ENCODE measurements at places on chromosomes 1 and 21.

DNA sequence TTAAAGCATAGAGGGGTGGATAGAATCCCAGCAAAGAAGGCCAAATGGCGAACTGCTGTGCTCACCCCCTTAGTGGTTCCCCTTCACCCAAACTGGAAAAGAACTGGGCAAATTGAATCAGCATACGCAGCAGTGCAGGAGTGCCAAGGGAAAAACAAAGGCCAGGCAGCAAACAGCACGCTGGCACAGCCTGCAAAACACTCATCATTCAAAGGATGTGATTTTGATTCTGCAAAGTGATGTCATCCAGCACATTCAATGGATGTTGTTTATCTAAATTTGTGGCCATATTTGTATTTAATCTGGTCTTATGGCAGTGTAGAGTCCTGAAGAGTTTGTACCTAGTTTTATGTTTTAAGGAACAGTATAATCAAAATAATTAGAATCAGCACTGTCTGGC, 71.8 kb upstream of the ECE1 start:
- DNase-seq = no peak

DNA sequence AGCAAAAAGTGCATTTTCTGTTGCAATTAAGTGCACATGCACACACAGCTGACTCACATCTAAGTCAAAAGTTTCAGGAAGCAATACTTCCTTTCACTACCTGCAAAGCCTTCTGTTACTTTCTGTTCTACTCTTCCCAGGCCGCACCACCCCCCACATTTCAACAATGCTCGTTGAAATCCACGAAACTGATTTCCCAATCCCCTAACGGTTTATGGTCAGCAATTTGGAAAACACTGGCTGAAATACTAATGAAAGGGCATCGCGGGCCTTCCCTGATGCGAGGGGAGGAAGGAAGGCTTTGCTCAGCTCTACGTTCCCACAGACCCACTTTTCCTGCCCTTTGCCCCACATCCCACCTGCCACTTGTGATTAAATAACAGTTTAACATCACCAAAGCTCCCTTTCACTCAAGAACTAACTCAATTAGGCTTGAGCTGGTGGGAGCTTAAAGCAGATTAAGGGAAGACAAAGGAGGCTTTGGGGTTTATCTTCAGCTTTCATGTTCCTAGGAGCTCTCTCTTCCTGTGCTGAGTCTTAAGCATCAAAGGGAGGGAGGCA, 243.2 kb upstream of the RAB4A start:
- peak; percentile 89 for DNase-seq

- no peak for DNase-seq
These were observed 20.6 kb downstream of the PGLYRP3 start for GRCh38 chr1:153292185-153292584.

GRCh38 chr1:111032295-111032897, 68.7 kb upstream of the LRIF1 start:
- peak; percentile 65 for DNase-seq

DNA sequence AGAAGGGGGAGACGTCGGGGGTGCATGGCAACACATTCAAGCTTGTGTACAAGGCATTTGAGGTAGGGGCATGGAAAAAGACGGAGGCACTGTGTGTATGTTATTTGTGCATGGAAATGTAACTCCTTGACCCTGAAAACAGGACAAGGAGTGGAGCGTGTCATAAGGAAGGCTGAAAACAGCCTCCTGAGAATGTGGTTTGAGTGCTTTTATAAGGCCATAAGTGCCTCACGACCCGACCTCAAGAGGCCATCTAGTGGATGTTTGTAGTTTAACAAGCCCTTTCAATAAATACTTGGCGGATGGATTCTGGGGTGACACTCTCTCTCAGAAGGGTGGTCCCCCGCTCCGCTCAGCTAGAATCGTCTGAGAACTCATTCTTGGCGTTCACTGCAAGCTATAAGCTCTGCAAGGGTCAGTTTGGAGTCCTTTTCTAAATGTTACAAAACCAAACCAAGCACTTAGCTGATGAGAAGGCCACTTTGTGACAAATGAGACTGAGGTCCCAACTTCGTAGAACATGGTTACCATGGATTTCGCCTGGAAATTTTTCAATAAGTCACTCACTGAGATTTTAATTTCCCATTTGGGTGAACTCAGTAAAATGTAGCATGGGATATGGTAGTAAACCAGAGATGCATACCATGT, 38.8 kb upstream of the CLCA4 start:
- DNase-seq = peak; percentile 15

DNA sequence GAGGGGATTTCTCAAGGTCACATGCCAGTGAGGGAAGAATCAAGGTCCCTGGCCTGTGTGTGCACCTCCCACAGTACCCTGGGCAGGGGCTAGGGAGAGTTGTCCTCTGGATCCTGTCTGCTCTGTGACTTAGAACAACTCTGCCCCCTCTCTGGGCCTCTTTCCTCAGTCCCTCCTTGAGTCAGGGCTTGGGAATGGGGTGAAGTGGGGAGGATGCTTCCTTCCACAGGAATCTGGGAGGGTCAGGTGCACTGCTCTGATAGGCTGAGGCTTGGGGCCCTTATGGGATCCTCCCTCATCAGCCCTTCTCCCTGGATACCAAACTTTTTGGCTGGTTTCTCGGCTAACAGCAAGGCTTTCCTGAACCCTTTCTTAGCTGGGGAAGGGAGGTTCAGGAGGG, 2.5 kb downstream of the TRNP1 start:
- DNase-seq = no peak

DNA sequence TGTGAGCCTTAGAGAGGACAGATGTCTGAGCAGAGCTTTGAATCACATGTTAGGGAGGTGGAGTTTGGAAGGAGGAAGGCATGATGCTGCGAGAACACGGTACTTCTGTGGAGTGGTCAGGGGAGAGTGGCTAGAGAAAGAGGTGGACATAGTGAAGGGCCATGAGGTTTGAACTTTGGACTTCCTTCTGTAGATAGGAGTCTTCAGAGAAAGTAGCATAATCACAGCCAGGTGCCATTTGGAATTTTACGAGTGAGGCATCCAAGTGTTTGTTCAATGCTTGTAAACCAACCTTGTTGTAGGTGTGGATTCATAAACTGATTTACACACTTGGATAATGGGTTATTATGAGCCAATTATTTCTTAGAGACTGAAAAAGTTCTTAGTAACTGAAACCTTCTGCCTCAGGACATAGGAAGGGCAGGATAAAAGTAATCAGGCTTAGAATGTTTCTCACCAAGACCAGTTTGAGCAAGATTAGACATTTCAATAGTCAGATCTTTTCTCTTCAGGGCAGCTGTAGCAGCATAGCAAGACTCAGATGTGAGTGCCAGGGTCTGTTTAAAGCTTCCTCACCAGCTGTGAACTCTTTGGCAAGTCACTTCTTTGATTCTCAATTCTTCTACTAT, 83.5 kb upstream of the HMCN1 start:
- DNase-seq = no peak

DNA sequence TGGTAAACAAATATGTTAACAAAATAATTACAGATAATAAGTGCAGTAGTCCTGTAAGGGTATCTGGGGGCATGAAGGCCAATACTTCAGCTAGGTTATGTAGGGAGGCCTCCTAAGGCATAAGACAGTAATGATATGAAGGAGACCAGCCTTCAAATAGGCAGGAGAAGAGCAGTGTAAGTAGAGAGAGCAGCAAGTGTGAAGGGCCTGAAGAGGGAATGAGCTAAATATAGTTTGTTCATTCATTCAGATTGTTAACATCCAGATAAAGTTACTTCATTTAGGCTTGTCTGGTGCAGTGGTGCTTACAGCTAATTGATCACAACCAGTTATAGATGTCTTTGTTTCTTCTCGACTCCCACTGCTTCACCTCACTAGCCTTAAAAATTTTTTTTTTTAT, 71.1 kb downstream of the EPB41 start:
- DNase-seq = no peak

DNA sequence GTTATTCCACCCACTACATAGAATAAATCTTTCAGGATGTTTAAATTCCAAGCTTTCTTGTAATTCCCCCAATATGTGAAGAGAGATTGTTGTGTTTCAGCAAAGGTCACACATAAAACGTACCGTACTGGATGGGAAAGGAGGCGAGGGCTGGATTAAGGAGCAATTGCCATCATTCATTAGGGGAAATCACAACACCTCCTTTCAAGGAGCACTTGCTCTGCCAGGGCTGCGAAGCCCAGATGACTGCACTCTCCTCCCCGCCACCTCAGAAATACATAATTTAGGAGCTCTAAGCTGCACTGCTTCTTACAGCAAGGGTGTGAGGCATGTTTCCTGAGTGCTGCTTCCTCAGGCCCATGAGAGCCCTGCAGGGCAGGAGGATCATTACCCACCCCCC, 29.6 kb downstream of the MATN1 start:
- DNase-seq = no peak

DNA sequence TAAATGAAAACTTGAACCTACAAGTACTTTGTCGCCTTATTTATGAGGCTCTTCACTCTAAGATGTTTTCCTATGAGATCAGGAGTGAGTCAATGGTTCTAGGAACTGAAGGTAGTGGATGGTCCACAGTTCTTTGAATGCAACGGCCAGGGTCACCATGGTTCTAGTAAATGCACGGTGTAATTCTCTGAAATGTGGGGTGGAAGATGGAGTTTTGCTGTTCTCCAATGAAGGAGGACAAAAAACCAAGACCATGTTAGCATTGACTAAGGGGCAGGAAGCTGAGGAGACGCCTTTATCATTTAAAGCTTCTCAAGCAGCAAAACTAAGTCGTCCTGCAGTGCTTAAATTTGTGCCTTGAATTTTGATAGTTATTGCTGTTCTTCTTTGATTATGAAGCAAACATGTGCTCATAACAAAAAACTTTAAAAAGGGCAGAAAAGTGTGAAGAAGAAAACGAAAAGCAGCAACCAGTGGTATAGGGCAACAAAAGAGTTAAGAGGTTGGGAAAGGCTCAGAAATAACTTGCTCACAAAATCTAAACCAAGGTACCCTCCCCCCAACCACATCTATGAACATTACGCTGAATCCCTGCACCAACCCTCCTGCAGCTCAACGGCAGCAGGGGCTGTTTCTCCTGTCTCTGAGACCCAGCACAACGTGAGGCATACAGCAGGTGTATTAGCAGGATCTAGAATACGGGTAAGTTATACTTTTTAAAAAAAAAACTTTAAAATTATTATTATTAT, 85.0 kb downstream of the MRPL37 start:
- DNase-seq = no peak

DNA sequence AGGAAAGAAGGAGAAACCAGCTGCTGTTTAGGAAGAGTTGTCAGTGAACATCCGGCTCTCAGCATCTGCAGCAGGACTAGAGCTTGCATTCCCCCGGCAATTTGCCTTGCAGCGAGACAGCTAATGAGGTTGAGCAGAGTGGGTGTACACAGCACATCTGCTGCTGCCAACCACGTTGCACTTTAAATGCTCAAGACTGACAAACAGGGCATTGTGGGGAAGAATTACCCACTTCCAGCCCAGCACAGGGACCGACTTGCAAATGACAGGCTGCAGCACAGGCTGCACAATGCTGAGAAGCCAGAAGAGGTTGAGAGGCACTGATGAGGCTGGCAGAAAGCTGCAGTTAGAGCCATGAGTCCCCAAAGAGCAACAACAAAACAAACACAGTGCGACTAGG, 47.5 kb upstream of the PLA2G2C start:
- DNase-seq = no peak

DNA sequence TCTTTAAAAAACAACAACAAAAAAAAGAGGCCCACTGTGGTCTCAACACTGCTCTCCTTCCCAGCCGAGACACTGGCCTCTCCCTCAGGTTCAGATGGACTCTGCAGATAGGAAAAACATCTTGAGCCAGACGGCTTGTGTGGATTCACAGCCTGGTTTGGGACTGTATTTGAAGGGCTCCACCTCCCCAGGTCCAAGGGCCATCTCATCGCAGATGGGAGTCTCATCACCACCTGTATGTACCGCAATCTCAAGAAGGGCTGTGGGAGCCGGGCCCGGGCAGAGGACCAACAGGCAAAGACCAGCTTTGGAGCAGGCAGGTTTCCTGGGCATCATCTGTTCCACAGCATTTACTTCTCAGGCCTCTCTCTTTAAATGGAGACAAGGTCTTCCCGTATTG, 10.3 kb downstream of the ZBTB48 start:
- no peak for DNase-seq

- DNase-seq = peak; percentile 9
These were observed 57.1 kb upstream of the SAMSN1 start for GRCh38 chr21:14603202-14603601.

- DNase-seq = no peak
These were observed 30.5 kb downstream of the SLC9C2 start for GRCh38 chr1:173572201-173572873.

DNA sequence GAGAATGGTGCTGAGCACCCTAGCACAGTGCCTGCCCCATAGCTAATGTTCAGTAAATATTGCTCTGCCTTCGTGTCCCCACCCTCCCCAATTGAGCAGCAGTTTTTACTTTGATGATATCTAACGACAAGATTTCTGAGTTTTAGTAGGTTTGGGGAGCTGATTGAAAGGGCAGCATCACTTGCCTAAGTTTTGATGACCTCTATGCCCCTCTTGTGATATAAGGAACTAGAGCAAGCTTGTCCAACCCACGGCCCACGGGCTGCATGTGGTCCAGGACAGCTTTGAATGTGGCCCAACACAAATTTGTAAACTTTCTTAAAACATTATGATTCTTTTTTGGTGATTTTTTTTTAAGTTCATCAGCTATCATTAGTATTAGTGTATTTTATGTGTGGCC, 1.6 kb downstream of the CNIH4 start:
- peak; percentile 65 for DNase-seq

DNA sequence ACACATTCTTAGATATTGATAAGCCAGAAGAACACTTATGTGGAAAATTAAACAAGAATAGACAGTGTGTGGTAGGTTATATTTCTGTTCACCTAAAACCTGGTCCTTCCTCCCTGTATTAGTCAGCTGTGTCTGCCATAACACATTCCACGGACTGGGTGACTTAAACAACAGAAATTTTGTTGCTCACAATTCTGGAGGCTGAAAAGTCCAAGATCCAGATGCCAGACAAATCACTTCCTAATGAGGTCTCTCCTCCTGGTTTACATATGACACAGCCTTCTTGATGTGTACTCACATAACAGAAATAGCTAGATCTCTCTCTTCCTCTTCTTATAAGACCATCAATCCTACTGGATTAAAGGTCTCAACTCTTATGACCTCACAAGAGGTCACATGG, 25.7 kb downstream of the JMJD4 start:
- no peak for DNase-seq

DNA sequence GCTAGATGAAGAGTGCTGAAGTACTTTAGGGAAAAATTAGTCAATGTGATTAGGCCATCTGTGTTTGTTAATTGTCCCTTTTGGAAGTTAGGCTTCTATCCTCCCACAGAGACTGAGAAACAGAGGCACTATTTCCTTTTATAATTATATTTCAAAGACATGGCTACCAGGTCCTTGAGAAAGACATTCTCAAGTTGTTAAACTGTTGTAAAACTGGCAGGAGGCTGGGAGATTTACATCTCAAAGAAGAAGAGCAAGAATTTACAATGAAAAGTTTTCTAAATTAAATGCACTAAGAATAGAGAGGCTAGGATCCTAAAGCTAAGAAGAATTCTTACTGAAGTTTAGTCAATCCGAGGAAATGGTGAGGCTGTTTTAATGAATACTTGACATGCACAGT, 74.0 kb upstream of the BRINP3 start:
- no peak for DNase-seq

GRCh38 chr21:38984982-38985567, 179.3 kb downstream of the ETS2 start:
- DNase-seq = peak; percentile 48

GRCh38 chr1:171188388-171189266, 3.5 kb downstream of the FMO2 start:
- peak; percentile 59 for DNase-seq
